Amniotic epithelial cell (primary cell): ENCODE measurements at places on chromosomes 3 and 15.
A peak's percentile ranks its signal among the peaks of the same experiment; 100 is the strongest.

DNA sequence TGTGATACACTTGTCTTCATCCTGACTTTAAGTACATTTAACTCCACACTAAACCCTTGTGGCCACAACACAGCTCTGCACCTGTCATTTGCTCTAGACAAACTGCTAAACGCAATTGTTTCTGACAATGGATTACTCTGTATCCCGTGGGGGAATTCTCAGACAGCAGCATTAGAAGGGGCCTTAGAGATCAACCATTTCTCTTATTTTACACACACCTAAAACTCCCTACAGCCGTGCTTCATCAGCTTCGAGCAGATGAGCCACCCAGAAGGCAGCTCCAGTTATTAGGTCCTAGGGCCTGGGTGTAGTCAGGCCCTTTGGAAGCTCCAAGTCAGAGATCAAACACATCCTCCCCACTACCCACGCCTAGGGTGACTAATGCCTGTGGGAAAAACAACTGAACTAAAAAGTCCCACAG, 1.3 kb upstream of the IL12A start:
- DNase-seq = peak; percentile 50

DNA sequence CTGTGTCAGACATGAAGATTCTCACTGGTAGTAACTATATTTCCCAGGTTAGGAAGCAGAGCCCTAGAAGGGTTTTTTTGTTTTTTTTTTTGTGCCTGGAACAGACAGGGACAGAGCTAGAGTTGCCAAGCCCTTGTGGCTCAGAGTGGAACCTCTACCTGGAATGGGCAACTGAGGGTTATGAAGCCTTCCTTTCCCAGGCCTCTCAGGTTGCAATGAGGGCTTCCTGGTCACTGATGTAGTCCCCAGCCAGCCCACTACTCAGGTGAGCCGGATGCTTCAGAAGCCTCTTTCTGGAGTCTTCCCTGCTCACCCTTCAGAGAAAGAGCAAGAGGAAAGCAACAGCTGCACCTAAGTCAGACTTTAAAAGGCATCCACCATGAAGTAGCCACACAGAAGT, 48.8 kb upstream of the MANF start:
- no peak for DNase-seq

- no peak for DNase-seq
These were observed 5.2 kb upstream of the SLC28A1 start for GRCh38 chr15:84879088-84879780.

GRCh38 chr3:72153477-72154314, 368.7 kb upstream of the PROK2 start:
- no peak for DNase-seq

DNA sequence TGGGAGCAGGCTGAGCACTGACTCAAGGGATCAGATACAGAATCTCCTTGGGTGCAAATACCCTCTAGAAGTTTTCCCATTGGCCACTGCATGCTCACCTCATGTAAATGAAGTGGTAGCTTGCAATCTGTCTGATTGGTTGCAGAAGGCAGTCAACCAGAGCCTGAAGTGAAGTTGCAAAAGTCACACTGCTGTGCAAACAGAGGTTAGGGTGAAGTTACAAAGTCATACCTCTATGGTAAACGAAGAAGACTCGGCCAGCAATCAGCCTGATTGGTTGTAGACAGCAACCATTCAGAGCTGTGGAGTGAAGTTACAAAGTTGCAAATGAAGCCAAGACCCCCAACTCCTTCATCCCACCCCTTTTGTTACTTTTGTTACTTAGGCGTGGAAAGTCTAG, 27.1 kb downstream of the STARD9 start:
- DNase-seq = no peak

DNA sequence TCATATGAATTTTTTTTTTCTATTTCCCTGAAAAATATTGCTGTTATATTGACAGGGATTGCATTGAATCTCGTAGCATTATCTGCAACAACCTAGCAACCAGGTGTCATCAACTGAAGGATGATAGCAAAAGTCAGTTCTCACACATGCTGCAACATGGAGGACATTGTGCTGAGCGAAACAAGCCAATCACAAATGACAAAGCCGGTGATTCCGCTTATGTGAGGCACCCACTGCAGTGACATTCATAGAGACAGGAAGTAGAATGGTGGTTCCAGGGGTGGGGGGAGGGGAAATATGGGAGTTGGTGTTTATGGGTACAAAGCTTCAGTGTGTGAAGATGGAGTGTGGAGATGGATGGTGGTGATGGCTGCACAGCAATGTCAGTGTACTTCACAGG, 7.6 kb downstream of the NIPA1 start:
- no peak for DNase-seq

DNA sequence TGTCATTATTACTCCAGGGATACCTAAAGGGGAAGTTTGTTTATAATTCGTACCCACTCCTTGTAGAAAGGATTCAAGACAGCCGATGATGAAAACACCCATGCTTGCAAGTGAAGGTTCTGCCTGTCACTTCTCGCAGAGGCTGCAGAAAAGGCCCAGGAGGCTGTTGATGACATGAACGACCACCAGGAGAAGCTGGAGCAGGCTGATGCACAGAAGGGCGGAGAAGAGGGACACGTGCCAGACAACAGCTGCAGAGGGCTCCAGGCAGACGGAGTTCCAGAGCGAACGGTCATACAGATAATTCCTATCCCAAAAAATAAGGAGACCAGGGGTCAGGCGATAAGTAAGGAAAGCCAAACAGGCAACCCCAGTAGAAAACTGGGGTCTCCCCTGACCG, 5.7 kb upstream of the DYNLT2B start:
- DNase-seq = no peak

GRCh38 chr3:60497902-60498301, 753.4 kb downstream of the FHIT start:
- no peak for DNase-seq

GRCh38 chr15:27360316-27360715, 389.3 kb downstream of the GABRG3 start:
- no peak for DNase-seq

- DNase-seq = peak; percentile 29
These were observed 15.4 kb downstream of the IDH2 start for GRCh38 chr15:90086868-90087268.

GRCh38 chr15:27844018-27844666, 255.0 kb downstream of the OCA2 start:
- DNase-seq = peak; percentile 16

DNA sequence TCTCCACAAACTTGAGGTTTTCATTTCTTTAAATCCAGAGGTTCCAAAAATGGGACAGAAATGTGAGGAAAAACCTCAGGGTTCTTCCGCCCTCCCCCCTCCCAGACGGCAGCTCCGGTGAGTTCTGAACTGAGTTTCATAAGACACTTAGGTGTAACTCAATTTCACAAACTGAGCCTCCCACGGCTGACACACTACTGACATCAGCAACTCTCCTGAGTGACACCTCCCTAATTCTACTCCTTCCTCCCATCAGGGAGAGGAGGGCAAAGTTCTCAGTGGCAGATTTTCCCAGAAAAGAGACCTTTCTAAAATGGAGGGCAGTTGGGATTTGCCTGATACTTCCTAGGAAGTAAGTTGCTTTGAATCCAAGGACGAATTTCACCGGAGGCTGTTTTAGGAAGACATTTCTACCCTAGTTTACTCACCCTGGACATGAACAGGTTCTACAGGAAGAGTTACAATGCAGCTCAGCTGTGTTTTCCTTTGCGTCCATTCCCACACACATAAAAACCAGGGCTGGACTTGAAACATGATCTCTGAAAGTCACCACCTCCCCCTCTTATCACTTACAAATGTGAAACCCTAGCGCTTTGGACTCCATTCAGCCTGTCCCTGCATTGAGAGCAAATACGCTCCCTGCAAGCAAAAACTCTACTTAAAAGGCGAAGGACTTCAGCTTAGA, 78.1 kb upstream of the LMOD3 start:
- DNase-seq = peak; percentile 62

DNA sequence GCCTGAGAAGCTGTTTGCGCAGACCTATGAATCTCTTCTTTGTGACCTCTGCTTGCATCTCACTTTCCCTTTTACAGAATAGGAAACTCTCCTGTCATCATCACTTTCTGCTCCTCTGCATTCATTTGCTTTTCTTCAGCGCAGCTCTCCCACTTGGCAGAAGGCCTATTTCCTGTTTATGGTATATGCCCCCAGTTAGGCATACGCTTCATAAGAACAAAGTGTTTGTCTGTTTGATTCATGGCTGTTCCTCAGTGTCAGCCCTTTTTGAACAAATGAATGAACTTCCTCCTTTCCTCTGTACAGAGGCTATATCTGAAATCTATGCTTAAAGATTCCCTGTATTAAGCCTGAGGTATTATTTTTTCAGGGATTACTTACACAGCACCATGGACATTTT, 1216.9 kb upstream of the GBE1 start:
- no peak for DNase-seq
